Inflammatory macrophage treated with lipopolysaccharide for 4 hours (primary cell): ENCODE measurements at places on chromosomes 7 and 10.

GRCh38 chr7:327233-327931 is 37.4 kb downstream of the FOXL3 start:
- no peak for DNase-seq

- DNase-seq, result no peak
Measured at GRCh38 chr7:36153571-36154097, 580 bp downstream of the EEPD1 start.

DNA sequence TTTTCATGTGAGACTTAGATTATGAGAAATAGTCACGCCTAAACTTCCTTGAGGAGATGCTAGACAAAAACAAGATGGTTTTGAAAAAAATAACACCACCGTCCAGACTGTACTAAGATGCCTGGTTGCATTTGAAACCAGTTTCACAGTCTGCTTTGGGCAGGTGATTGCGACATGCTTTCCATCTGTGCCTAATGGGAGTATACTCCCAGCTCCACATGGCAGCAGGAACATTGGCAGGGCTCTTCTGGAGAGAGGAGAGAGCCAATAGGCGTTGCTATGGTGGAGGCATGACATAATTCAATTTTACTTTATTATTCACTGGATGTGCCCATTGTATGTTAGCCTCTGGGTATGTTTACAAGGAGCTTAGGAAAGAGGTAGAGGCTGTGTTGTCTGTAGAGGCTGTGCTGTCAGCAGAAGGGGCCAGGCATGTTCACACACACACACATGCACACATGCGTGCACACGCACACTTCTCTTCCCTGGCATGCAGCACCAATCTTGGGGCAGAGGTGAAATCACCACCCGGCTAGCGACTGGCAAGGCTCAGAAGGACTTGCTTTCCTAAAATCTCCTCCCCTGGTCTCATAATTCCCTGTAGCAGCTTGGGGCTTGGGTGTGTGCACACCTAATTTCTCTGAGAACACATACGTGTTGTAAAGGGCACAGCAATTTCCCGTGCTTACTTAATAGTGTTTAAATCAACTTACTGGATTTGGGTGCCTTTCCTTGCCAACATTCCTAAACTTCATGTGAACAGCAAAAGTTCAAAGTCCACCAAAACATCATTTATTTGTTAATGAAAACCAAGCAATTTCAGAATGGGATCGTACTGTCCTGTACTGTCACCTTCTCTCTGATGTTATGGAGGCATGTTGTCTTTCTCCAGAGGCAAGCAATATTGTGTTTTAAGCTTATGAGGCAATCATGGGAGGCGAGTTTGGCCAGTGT is 162.1 kb downstream of the TCF7L2 start:
- DNase-seq, result no peak

GRCh38 chr7:26440233-26441001 is 148.8 kb downstream of the SNX10 start:
- DNase-seq, result no peak

GRCh38 chr7:43199371-43200160 is 87.1 kb downstream of the HECW1 start:
- DNase-seq, result no peak

DNA sequence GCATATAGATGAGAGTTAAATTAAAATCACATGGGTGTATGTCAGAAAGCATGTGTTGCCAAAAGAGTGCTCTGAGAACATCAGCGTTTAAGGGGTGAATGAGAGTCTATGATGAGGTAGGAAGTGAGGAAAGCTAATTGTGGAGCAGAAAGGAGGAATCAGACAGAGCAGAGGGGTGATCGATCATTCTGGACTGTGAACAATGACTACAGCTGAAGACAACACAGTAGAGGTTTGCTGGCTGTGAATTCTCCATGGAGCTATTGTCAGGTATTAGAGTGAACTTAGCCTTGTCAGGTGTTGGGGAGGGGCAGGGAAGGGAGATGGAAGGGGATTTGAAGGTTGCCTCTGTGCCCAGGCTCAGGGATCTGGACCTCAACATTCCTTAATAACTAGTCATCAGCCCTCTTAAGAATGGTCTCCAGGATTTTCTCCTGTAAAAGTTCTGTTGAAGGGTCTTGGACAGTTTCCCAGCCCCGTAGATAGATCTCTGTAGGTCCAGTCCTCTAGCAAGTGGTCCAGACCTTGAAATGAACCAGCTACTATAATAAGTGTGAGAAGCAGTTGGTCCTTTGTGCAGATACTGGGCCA is 57.1 kb downstream of the KIF5B start:
- DNase-seq, result no peak

GRCh38 chr7:70758646-70759045 is 373.3 kb upstream of the GALNT17 start:
- DNase-seq, result no peak

- DNase-seq, result peak; percentile 90
Measured at GRCh38 chr7:47497367-47498096, 84.4 kb downstream of the TNS3 start.

- no peak for DNase-seq
Measured at GRCh38 chr10:127405221-127405620, 143.9 kb upstream of the NPS start.

DNA sequence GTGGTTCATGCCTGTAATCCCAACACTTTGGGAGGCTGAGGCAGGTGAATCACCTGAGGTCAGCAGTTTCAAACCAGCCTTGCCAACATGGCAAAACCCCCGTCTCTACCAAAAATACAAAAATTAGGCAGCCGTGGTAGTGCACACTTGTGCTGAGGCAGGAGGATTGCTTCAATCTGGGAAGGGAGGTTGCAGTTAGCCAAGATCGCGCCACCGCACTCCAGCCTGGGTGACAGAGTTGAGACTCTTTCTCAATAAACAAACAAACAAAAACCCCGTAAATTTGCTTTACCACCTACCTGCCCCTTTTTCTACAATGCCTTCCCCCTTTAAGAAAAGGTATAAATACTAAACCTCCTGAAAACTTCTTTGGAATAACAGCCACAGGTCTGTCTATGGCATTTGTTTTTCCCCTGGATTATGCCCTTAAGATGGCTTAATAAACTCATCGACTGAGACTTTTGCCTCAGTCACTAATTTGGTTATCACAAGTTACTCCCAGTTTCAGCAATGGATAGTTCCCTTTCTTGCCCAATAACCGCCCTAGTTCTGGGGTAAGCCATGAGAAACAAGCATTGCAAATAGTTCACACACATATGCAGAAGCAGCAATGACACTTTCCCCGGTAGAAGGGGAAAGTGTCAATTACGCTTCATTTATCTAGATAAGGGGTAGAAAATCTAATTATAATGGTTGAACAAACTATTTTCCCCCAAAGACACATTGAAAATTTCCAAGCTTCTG is 52.8 kb upstream of the SVIL start:
- DNase-seq, result peak; percentile 96

DNA sequence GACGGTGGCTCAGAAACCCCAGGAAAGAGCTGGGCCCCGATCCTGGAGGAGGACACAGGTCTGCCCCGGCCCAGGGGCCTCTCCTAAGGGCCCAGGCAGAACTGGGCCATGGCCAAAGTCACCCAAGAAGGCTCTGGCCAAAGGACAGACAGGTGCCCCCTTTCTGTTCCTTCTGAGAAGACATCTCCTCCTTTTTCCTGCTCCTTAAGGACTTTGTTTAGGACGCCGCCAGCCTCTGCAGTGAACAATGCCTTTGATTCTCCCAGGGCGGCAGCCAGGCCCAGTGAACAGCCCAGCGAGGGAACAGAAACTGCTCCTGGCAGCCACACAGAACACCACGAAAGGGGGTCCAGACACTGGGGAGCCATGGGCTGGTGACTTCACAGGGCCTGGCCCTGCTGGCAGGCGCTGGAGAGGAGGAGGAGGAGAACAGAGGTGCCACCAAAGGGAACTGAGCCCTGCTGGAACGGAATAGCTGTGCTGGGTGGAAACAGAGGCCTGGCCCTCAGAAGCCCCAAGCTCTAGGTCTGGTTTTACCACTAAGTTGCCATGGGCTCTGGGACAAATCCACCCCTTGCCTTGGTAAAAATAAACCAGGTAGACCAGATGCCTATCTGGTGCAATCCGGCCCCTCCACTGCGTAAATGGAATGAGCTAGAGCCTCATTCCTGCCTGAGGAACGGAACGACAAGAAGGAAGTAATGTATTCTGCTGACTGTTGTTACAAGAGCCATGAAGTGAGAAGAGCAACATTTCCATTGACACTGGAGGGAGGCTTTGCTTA is 163.3 kb upstream of the RHEB start:
- DNase-seq, result peak; percentile 11

DNA sequence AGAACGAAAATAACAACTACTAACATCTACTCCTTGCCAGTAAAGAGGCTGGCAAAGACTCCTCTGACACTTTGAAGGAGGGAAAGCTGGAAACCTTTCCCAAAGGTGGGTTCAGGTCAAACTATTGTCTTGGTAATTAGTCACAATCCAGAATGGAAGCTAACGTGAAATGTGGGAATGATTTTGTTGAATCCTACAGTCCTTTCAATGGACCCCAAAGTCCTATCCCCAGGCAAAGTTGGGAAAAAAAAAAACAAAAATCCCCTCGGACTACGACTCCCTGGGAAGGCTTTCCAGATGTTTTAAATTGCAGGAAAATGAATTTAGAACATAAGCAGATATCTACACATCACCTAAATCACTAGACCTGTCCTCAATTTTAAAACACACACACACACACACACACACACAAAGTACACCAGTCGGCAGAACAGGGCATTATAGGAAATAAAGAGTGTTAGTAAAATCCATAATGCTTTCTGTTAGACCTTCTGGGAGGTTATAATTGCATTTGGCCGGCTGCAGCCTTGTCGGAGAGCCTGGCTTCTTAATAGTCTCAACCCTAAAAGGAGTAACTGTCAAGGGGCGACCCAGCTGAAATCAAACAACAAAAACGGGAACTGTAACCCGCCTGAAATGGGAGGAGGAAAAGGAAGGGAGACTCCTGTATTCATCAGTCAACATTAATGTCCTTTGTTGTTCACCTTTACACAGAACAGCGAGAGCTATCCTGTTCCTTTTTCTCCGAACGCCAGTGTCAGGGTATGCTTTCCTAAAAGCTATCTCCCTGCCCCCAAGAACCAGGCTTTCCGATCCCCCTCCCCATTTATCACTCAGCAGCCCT is 1.5 kb downstream of the DOCK4 start:
- peak; percentile 73 for DNase-seq

- DNase-seq, result no peak
Measured at GRCh38 chr7:149780636-149781419, 7.4 kb upstream of the ZNF467 start.

- DNase-seq, result peak; percentile 94
Measured at GRCh38 chr7:129615018-129615417, 3.5 kb downstream of the NRF1 start.

- DNase-seq, result no peak
Measured at GRCh38 chr7:16399916-16400892, 21.1 kb downstream of the CRPPA start.
